ENCODE measurements at places on chromosomes 6 and 20.

- DNase-seq: no peak
Measured at GRCh38 chr6:144156991-144157390, 6.7 kb downstream of the STX11 start.

GRCh38 chr6:14797875-14798593, 447.8 kb upstream of the JARID2 start:
- no peak for DNase-seq

GRCh38 chr6:53825532-53826321, 30.9 kb downstream of the LRRC1 start:
- DNase-seq: no peak

DNA sequence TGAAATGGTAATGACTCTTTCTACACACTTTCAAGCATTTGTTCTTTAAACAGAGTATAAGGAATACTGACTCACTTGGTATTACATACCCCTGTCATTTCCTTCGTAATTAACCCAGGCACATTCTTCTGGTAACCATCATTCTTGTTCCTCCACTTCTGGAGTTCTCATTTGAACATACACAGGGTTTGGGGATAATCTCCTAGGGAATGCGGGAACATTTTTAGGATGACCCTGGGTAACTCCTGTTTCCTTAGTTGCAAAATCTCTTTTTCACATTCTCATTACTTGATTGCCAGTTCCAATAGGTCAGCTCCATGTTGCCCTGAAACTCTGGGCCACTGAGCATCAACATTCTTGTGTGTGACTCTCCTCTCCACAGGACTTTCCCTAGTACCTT, 51.5 kb upstream of the E2F3 start:
- DNase-seq: no peak

DNA sequence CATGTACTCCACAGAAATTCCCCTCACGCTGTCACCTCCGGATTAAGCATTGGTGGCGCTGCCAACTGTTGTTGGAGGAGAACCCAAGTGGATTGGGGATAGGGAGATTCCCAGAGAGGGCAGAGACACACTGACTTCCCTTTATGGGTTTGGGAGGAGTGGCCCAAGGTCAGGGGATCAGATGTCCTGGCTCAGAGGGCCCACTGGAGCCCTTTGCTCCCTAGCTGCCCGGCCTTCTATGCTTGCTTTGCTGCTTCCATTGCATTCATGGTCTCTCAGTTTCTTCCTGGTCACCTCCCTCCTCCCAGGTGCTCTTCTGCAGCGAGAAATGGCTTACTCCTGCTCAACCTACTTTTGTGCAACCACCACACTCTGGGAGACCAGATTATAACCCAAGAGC, 14.3 kb downstream of the CUL9 start:
- DNase-seq: no peak

- DNase-seq: peak; percentile 81
Measured at GRCh38 chr6:37021356-37022129, 16.1 kb downstream of the FGD2 start.

All from hematopoietic multipotent progenitor cell treated with erythropoietin and hydrocortisone succinate and interleukin-3 and kit ligand, for 8 days (in vitro differentiated cells).